A549 treated with CORT108297 at 1 μM for 4 hours (cell line): ENCODE measurements at places on chromosomes 11 and 22. TPM values are rescaled to one million over a fixed set of nuclear protein-coding genes. Genes with fewer than 3 reads are reported as not detected.

The MMP12 gene
- 0.05 to 0.07 TPM (median 0.06 TPM) in 3 of 5 replicates, not detected in the others for total RNA-seq

The MYBPC3 gene
- 0.07 to 0.09 TPM (median 0.07 TPM) in 5 replicates for total RNA-seq

The LPXN gene
- 2.1 to 2.7 TPM (median 2.3 TPM) in 5 replicates for total RNA-seq

The OR2D2 gene
- not detected in 5 replicates for total RNA-seq

The OSBP2 gene
- total RNA-seq: 10.0 to 12.2 TPM (median 10.8 TPM) in 5 replicates

The ADAMTS8 gene
- 0.37 to 0.66 TPM (median 0.53 TPM) in 5 replicates for total RNA-seq

The MS4A3 gene
- not detected in 5 replicates for total RNA-seq

The OR51A7 gene
- not detected in 5 replicates for total RNA-seq

The PGR gene
- not detected in 5 replicates for total RNA-seq

The ASPHD2 gene
- total RNA-seq: 0.71 to 1.5 TPM (median 1.4 TPM) in 5 replicates

The SCO2 gene
- 2.7 to 9.9 TPM (median 5.5 TPM) in 5 replicates for total RNA-seq

The AMPD3 gene
- 7.0 to 10.2 TPM (median 7.7 TPM) in 5 replicates for total RNA-seq

The GGT1 gene
- total RNA-seq: 94.5 to 117 TPM (median 110 TPM) in 5 replicates

The APOL5 gene
- total RNA-seq: not detected in 5 replicates

The ISX gene
- total RNA-seq: not detected in 5 replicates

The SLC22A9 gene
- not detected in 5 replicates for total RNA-seq

The ANO1 gene
- 1.2 to 2.0 TPM (median 1.4 TPM) in 5 replicates for total RNA-seq

The MPZL3 gene
- 0.29 to 0.47 TPM (median 0.32 TPM) in 5 replicates for total RNA-seq

The SNX32 gene
- total RNA-seq: 0.06 to 0.27 TPM (median 0.08 TPM) in 3 of 5 replicates, not detected in the others

The MS4A12 gene
- not detected in 5 replicates for total RNA-seq

The GALR3 gene
- total RNA-seq: not detected in 5 replicates

The ZNF214 gene
- total RNA-seq: 0.57 to 1.1 TPM (median 0.79 TPM) in 5 replicates

The OR51I1 gene
- total RNA-seq: not detected in 5 replicates

The SEZ6L gene
- total RNA-seq: not detected in 5 replicates

The KRTAP5-8 gene
- total RNA-seq: 0.12 TPM in 1 of 5 replicates, not detected in the others

The BIK gene
- 1.1 to 1.7 TPM (median 1.2 TPM) in 5 replicates for total RNA-seq

The GAB2 gene
- total RNA-seq: 3.0 to 4.9 TPM (median 4.6 TPM) in 5 replicates

The WNT11 gene
- 0.83 to 1.6 TPM (median 1.2 TPM) in 5 replicates for total RNA-seq

The SLC6A5 gene
- total RNA-seq: not detected in 5 replicates

The POTEH gene
- not detected in 5 replicates for total RNA-seq

The OPCML gene
- not detected in 5 replicates for total RNA-seq

The PTPRJ gene
- 30.1 to 47.4 TPM (median 41.5 TPM) in 5 replicates for total RNA-seq
